ENCODE measurements at places on chromosomes 16 and 17. TPM values are rescaled to one million over a fixed set of nuclear protein-coding genes. Genes with fewer than 3 reads are reported as not detected.

Gene GPR139
- not detected for polyA plus RNA-seq

Gene NACA2
- polyA plus RNA-seq: not detected

Gene CES3
- polyA plus RNA-seq: 0.55 TPM

Gene TLCD2
- polyA plus RNA-seq: 0.27 TPM

Gene CDH11
- polyA plus RNA-seq: 2.7 TPM

Gene GPR179
- not detected for polyA plus RNA-seq

Gene KRTAP4-9
- not detected for polyA plus RNA-seq

Gene TMEM170A
- polyA plus RNA-seq: 7.4 TPM

Gene BHLHA9
- polyA plus RNA-seq: not detected

Gene XYLT2
- 22.2 TPM for polyA plus RNA-seq
